Lower leg skin (tissue), 4 donors: ENCODE measurements at places on chromosomes 2 and 18. TPM values are rescaled to one million over a fixed set of nuclear protein-coding genes. Genes with fewer than 3 reads are reported as not detected.

DNA sequence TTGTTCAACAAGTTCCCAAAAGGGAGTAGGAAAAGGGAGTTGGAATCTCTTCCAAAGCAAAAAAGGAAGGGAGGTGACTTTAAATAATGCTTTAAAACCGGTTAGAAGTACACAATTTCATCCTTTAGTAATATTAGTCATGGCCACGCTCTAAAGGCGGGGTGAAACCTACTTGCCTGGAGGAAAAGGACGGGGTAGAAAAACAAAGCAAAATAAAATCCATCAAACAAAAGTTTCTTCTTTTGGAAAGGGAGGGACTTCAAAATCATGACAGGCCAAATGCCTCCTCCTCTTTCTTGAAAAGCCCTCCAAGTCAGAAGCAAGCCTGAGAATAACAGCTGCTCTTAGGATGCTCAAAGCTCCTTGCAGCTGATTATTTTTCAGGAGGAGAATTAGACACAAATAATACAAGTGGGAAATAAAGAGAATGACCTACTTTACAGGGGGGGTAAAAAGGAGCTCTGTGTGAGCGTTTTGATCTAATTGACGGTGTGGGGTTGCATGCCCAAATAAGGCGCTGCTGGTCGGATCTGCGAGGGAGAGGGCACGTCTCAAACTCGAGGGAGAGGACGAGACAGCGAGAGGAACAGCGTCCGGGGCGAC is 1.8 kb upstream of the NPAS2 start:
- no peak for DNase-seq

DNA sequence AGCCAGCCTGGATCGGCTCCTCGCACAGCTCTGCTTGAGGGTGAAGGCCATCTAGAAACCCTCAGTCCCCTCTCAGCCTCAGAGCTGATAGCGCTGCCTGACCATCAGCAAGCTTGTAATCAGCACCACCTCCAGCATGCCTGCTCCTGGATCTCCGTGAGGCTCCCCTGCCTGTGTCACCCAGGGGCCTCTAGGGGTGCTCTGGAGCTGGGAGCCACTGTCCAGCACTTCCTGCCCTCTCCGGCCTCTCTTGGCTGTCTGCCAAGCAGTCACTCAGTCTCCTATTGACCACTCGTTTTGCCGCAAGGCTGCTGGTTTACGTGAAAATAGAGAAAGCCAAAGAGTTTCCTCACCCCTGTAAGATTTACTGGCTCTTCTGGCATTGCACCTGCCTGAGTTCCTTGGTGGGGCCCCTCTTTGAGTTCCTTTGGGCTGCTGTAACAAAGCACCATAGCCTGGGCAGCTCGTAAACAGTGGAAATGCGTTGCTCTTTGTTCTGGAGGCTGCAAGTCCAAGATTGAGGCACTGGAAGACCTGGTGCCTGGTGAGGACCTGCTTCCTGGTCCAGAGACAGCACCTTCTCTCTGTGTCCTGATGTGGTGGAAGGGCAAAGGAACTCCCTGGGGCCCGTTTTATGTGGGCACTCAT is 17.9 kb downstream of the CAPN10 start:
- peak; percentile 42 for DNase-seq

DNA sequence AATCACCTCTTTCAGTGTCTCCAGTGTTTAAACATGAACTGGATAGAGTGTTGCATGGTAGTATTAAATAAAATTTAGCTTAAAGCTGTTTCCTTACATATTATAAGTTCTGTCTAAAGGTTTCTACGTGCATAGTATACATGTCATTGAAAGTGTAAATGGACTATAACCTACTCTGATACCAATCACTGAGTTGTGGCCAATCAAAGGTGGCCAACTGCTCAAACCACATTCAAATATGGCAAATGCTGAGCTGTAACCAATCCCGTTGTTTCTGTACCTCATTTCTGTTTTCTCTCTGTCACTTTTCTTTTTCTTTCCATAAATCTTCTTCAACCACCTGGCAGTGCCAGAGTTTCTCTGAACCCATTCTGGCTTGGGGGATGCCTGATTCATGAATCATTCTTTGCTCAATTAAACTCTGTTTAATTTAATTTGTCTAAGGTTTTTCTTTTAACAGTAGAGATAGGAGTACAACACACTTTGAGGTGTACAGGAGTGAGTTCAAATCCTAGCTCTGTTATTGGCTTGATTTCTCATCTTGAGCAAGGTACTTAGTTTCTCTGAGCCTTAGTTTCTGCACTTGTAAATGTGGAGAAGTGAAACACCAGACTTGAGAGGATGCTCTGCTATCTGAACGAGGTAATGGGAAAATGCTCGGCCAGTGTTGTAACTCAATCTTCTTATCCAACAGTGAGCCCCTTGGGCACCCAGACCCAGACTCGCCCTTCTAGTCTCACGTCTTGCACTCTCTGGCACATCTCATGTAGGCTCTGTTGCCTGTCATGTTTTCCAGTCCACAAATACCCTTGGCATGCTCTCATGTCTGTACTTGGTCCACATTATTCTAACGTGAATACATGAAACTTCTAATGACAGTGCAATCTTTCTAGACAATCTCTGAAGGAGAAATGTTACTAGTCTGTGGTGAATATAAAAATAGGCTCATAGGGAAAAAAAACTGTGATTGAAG is 228.0 kb downstream of the PIK3C3 start:
- no peak for DNase-seq

GRCh38 chr2:157426477-157426994 is 17.4 kb downstream of the CYTIP start:
- DNase-seq: no peak

Gene DYNAP
- not detected for total RNA-seq

Gene C2orf15
- total RNA-seq: 3.2 TPM

Gene UPP2
- total RNA-seq: not detected
